ENCODE measurements at places on chromosomes 16 and 17.

GRCh38 chr16:15770107-15770506 lies 86.7 kb downstream of the MYH11 start:
- DNase-seq = no peak

- DNase-seq = no peak
Observed at GRCh38 chr17:69878661-69879060, 196.4 kb upstream of the KCNJ16 start.

GRCh38 chr16:13633391-13633861 lies 286.5 kb upstream of the ERCC4 start:
- DNase-seq = no peak

DNA sequence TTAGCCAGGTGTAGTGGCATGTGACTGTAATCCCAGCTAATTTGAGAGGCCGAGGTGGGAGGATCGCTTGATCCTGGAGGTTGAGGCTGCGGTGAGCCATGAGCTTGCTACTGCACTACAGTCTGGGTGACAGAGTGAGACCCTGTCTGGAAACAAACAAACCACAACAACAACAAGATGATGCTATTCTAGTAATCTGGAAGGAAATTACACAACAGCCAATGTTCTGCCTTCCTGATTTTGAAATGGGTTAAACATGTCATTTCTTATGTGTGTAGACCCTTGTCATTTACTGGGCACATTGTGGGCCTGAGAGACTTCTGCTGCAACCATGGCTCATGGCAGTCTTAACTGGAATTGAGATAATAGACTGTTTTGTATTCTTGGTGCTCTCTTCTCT lies 5.9 kb downstream of the COQ7 start:
- no peak for DNase-seq

DNA sequence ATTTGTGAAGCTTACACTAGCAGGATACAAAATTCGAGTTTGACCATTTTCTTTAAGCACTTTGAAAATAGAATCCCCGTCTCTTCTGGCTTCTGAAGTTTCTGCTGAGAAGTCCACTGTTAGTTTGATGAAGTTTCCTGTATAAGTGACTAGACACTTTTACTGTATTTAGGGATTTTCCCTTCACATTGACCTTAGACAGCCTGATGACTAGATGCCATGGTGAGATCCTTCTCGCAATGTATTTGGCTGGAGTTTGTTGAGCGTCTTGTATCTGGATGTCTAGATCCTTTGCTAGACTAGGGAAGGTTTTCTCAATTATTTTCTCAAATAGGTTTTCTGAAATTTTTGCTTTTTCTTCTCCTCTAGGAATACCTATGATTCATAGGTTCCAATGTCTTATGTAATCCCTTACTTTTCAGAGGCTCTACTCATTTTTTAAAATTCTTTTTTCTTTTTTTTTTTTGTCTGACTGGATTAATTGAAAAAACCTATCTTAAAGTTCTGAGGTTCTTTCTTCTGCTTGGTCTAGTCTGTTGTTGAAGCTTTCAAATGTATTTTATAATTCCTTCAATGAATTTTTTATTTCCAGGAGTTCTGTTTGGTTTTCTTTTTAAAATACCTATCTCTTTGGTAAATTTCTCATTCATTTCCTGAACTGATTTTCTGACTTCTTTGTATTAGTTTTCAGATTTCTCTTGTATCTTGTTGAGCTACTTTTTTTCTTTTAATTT lies 63.7 kb upstream of the ABCC11 start:
- DNase-seq = no peak

GRCh38 chr17:40363111-40363827 lies 1.3 kb downstream of the GJD3 start:
- peak; percentile 45 for DNase-seq

DNA sequence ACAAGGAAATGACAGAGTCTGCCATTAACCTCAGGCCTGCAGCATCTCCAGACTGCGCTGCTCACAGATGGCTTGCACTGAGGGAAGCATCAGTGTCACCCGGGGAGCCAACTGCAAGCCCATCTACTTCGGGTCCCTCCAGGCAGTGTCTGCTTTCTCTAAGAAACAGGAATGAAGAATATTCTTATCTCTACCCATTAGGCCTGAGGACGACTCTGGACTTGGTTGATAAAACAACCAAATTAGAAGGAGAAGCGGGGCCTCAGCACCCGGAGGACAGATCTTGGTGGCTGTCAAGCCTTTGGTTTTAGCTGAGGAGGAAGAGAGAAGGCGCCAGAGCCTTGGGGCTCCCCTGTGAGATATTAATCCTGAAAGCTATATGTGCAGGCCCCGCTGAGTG lies 19.5 kb upstream of the MGAT5B start:
- DNase-seq = no peak

- DNase-seq = no peak
Observed at GRCh38 chr16:82846806-82847205, 220.0 kb downstream of the CDH13 start.

- no peak for DNase-seq
Observed at GRCh38 chr17:77076124-77076830, 64.5 kb upstream of the SEC14L1 start.

DNA sequence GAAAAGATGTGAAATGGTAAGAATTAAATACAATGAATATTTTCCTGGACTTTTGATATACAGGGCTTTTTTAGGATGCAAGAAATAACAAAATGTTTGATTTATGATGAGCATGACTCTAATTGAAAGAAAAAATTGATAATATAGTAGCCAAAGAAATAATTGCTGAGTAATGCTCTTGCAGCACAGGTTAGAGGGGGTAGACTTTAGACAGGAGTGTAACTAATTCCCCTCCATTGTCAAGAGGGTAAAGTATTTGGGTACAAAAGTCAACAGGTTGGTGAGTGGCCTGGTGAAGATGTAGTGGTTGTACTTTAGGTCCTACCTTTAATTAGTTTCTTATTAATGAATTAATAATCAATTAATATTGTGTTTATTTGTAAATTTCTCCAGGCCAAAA lies 912.3 kb downstream of the KCNJ2 start:
- no peak for DNase-seq

DNA sequence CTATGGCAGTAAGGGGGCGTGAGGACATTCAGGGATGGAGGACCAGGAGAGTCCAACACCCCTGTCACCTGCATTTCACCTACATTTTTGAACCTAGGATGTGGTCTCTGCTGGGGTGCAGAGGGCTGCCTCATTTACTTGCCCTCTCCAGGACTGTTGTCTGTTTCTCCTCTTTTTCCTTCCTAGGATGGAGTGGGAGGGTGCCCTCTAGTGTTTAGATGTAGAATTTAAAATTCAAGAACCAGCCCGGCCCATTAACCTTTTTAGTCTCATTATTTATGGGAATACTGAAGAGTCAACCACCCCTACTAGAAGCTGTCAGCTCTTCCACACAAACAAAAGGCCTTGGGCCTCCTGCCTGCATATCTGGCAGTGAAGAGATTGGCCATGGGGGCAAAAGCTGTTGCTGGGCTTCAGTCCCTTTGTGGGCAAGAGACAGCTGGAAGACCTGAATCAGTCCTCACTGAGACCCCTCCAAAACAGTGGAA lies 2.5 kb upstream of the STARD3 start:
- DNase-seq = no peak

- DNase-seq = no peak
Observed at GRCh38 chr16:80792031-80792430, 12.4 kb downstream of the CDYL2 start.

GRCh38 chr17:39664581-39665561 lies at the start of gene TCAP:
TSS of gene TCAP (plus strand) at chr17:39665349. CDS start at chr17:39665360, 11 bp downstream.
- no peak for DNase-seq

DNA sequence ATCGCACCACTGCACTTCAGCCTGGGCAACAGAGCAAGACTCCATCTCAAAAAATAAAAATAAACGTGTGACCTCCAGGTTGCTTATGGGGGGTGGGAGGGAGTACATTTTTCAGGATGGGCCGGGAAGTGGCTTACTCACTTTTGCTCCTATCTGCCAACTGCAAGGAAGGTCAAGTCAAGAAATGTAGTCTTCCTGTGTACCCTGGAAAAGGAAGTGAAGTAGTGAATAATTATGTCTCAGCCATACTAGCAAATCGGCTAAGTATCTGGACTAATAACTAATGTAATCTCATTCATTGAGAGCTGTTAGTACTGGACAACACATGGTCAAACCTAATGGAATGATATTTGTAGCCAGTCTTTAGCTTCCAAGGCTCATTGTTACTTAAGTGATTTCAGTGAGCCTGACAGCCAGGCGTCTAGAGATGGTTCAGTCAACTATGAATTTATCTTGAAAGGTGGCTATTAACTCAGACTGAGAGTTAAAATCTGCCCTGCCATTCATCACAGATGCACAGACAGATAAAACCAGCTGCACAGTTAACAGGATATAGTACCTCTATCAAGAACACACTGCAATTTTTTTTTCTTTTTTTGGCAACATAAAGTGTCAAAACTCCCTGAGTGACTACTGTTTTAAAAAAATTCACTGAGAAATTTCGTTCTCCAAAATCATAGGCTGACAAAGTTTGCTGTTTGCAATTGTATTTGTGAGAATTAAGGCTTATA lies 3.7 kb upstream of the TACO1 start:
- DNase-seq = no peak

DNA sequence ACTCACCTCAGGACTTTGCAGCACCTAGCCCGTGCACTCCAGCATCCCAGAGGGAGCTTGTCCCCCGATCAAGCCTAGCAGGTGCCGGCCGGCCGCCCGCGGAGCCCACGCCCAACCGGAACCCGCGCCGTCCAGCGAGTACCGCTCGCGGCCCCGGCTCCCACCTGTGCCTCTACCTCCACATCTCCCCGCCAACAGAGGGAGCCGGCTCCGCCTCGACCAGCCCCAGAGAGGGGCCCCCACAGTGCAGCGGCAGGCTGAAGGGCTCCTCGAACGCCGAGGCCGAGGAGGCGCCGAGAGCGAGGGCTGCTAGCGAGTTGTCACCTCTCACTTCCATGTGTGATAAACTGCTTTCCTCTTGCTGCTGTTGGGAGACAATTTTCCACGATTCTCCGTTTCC lies 41.1 kb upstream of the DHRS7B start:
- DNase-seq = no peak

DNA sequence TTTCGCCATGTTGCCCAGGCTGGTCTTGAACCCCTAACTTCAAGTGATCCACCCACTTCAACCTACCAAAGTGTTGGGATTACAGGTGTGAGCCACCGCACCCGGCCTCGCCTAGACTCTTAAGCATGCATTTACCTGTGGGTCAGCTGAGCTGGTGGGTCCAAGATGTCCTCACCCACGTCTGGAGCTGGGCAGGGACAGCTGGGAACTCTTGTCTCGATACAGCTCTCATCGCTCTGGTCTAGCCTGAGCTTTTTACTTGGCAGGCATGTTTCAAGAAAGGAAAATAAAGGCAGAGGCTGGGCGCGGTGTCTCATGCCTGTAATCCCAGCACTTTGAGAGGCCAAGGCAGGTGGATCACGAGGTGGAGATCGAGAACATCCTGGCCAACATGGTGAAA lies 56.9 kb upstream of the PHOSPHO1 start:
- DNase-seq = no peak
